Effector memory CD4-positive, alpha-beta T cell (primary cell): ENCODE measurements at places on chromosomes 1 and 21.

DNA sequence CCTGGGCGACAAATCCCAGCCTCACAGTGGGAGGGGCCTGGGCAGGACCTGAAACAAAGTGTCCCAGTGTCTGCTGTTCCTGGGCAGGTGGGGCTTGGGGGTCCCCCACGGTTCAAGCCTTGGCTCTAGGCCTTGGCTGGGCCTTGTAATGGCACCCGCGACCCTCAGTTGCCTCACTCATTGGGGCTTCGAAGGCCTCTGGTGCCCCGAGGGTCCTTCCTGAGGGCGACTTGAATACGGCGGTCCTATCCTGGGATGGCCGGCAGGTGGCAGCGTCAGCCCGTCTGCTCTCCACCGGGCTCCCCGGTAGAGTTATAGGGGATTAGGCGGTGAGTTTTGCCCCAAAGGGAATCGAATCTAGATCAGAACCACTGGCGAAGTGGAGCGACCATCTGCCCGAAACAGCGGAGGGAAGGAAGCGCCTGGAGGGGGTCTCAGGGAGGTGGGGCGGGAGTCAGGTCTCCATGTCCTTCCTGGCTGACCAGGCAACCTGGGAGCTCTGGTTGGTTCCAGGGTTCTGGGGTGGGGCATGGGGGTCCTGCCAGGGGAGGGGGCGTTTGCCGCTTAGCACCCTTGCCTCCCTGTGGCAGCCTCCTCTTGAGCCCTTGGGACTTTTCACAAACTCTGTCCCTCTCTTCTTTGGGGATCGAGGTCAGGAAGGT lies 2.1 kb upstream of the PEX10 start:
- DNase-seq, result peak; percentile 73

GRCh38 chr1:207935166-207935583 lies 24.2 kb upstream of the CD34 start:
- no peak for DNase-seq

- no peak for DNase-seq
Observed at GRCh38 chr1:155141749-155142148, 1.4 kb upstream of the DPM3 start.

DNA sequence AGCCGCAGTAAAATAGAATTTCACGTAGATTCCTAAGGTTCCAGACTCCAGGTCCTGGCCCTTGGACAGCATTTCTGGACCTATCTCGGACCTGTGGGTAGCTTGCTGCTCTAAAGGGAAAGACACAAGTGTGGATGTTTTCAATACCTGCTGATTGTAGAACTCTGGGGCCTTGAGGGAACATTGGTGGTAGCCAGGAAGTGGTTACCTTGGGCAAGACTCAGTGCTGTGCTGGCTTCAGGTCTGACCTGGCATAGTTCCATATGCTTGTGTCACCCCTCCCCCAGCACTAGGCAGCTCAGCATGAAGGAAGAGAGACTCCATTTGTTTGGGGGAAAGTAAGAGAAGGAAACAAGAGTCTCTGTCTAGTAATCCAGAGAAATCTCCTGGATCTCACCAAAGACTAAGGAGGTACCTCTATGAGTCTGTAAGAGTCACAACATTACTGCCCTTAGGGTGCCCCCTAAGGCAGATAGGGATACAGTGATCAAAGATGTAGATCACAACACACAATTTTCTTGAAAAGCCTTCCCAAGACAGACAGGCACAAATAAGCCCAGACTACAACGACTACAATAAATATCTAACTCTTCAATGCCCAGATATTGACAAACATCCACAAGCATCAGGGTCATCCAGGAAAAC lies 398.8 kb downstream of the TGFB2 start:
- DNase-seq, result no peak

DNA sequence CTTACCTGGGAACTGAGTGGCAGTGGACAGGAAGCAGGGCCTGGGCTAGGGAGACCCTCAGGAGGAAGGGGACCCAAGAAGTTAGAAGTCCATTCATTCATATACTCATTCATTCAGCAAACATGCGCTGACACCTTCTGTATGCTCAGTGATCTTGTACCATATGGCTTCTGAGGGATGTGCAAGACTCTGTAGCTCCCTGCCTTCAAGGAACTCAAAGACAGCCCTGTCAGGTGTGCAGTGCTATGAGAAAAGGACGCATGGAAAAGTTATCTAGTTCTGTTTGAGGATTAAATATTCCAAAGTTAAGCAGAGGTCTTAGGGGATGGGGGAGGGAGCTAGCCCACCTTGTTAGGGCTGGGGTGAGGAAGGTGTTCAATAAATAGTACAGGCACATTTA lies 12.5 kb downstream of the DMAP1 start:
- DNase-seq, result no peak

- no peak for DNase-seq
Observed at GRCh38 chr1:184822267-184822666, 67.6 kb upstream of the EDEM3 start.

DNA sequence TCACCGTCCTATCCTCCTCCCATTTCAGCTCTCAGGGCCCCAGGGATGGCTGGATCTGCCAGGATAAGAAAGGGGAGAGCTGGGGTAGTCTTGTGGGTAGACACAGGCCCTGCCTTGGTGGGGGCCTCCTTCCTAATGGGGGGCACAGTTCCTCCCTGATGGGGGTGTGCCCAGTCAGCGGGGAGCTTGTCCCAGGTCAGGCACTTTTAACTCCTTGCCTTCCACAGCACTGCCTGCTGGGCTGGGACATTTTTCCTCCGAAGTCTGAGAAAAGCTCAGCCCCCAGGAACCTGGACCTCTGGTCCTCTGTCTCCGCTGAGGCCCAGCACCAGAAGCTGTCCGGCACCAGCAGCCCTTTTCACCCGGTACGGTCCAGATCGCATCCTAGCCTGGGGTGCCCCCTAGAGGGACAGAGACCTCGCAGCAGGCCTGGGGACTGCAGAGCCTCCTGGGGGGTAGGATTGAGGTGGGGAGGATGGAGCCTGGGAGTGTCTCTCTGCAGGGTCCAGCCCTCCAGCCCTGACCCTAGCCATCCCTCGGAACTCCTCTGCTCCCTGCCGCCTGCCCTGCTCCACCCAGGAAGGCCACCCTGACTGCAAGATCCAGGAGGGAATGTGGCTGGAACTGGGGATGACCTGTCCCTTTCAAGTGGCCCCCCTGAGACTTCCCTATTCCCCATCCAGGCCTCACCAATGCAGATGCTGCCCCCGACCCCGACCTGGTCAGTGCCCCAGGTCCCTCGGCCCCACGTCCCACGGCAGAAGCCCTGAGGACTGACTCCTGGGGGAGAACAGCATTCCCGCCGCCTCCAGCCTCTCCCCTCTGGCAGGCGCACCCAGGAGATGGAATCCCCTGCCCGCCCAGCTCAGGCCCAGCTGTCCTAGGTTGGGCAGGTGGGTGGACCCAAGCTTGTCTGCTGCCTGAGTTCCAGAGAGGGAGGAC lies 12.0 kb downstream of the MIIP start:
- no peak for DNase-seq

GRCh38 chr21:44426663-44427191 lies 28.6 kb upstream of the LRRC3 start:
- no peak for DNase-seq

DNA sequence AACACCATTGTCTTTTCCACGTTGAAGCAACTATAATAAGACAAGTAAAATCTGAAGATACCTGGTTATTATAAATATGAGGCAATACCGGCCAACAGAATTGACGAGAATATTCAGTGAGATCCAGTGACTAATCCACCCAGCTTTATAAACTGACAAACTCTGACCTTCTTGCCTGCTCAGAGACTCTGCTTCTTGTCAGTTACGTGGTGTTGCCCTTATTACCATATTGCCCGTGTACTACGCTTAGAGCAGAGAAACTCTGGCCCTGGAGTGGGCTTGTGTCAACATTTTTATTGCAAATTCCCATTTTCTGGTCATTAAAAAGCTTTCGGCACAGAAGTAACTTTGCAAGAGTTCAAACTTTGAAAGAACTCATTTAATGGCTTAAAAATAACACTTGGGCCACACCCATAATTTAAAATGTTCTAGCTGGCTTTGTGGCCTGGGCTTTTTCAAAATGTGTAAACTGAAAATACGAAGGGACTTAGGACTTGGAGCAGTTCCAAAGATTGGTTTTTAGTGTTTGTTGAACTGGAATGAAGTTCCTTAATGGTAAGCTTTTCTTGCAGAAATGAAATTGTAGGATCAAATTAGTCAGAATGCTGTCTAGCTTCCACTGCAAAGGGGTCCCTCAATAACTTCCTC lies 266.2 kb downstream of the LMO4 start:
- no peak for DNase-seq

DNA sequence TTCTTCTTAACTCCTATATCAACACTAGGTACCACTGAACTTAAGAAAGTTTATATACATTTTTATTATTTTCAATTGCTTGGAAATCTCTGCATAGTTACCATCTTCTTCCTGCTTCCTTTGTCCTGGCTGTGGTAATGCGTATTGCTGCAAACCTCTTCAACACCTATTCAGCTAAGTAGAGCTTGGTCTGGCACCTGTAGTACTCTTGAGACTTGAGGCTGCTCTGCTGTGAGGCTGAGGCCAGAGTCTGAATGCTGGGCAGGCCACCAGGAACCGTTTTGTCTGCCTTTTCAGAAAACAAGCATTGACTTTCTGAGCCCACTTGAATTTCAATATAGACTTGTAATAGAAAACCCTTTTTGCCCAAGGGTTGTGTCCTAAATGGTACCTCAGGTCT lies 52.0 kb upstream of the RGS2 start:
- DNase-seq, result no peak

- no peak for DNase-seq
Observed at GRCh38 chr21:40466893-40467483, 380.0 kb downstream of the DSCAM start.
